ENCODE measurements at places on chromosomes 12 and 14.

DNA sequence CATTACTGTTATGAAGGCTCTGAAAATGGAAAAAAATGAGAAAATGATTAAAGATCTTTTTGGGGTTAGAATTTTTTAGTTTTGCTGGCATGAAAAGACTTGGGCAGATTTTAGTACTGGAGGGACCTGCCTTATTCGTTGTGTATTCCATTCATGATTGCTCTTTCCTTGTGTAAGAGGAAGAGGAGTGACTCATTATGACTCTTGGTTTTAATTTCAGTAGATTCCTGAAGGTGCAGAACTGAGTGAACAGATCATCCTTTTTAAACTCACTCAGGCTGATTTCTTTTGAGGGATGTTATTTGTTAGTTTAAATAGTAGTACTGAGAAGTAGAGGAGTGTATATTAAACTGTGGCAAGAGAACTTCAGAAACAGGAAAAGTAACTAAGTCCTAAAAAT lies 41.6 kb downstream of the AKAP6 start:
- no peak overlapping the region for H3K27ac ChIP-seq
- no peaks in the 10 kb centered on the region for H3K36me3 ChIP-seq
- DNase-seq, result no peak
- no peaks in the 10 kb centered on the region for H3K4me1 ChIP-seq
- no peaks in the 10 kb centered on the region for H3K27me3 ChIP-seq

GRCh38 chr12:130552483-130552996 lies 163.6 kb downstream of the RIMBP2 start:
- H3K27ac ChIP-seq, result no peak overlapping the region
- no peaks in the 10 kb centered on the region for H3K27me3 ChIP-seq
- DNase-seq, result no peak
- H3K4me1 ChIP-seq, result no peaks in the 10 kb centered on the region
- H3K36me3 ChIP-seq, result no peaks in the 10 kb centered on the region

GRCh38 chr12:9214534-9214933 lies 6.3 kb upstream of the PZP start:
- no peaks in the 10 kb centered on the region for H3K4me1 ChIP-seq
- no peak for DNase-seq
- no peaks in the 10 kb centered on the region for H3K27me3 ChIP-seq
- no peak overlapping the region for H3K27ac ChIP-seq

DNA sequence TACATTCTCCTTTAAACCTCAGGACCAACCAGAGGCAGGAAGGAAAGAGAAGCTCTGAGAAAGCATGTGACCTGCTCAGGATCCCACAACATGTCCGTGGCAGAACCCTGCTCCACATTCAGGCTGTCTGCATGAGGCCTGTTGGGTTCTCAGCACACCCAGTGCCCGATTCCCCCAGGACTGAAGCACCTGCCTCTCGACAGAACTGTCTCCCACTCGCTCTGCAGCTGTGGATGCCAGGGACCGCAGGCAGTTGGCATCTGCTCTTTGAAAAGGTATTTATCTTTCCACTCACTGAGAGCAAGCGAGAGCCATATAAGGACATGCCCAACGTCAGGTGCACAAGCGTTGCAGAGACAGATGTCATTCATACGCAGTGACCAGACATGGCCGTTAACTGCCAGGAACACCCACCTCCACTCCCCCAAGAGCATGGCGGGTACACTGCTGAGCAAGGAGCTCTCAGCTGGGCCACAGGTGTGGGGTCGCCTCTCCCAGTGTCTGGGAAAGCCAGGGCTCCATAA lies 18.9 kb downstream of the PITPNM2 start:
- H3K4me3 ChIP-seq, result no peak overlapping the region
- no peak overlapping the region for H3K27ac ChIP-seq
- no peak for DNase-seq
- no peaks in the 10 kb centered on the region for H3K36me3 ChIP-seq
- no peaks in the 10 kb centered on the region for H3K4me1 ChIP-seq

DNA sequence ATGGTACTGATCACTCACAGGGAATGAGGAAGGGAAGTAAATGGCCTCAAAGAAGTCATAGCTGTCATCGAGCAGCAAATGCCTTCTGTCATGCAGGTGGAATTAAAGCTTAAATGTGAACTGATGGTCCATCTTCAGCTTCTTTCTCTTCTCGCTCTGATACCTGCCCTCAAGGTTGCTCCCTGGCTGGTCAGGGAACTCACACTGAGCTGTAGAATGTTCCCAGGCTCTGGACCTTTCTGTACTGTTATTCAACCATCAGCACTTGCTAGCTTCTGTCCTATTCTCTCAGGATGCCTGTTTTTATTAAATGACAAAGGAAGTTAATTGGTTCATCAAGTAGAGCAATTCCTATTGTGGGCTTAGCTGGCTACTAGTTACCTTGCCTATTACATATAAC lies 463.8 kb downstream of the APAF1 start:
- DNase-seq, result no peak
- H3K4me3 ChIP-seq, result no peak overlapping the region
- no peak overlapping the region for H3K27ac ChIP-seq
- H3K27me3 ChIP-seq, result no peaks in the 10 kb centered on the region
- H3K4me1 ChIP-seq, result no peaks in the 10 kb centered on the region

DNA sequence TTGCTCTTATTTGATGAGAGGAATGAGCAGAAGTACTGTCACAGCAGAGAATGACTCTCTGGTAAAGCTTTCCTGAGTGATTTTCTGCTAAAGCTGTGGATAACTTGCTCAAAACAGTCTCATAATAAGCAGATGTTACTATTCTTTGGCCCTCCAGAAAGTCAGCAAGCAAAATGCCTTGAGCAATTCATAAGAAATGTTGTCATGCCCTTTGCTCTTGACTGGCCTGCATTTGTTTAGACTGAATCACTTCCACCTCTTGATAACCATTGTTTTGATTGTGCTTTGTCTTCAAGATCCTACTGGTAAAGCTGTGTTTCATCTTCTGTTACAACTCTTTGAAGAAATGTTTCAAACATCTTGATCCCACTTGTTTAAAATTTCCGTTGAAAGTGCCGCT lies 457.9 kb upstream of the FOXG1 start:
- H3K4me1 ChIP-seq, result no peaks in the 10 kb centered on the region
- no peak for DNase-seq
- H3K36me3 ChIP-seq, result no peaks in the 10 kb centered on the region
- H3K4me3 ChIP-seq, result no peak overlapping the region

Measured in H1 (cell line).